NCI-H460 (cell line): ENCODE measurements at places on chromosomes 6 and 20.

DNA sequence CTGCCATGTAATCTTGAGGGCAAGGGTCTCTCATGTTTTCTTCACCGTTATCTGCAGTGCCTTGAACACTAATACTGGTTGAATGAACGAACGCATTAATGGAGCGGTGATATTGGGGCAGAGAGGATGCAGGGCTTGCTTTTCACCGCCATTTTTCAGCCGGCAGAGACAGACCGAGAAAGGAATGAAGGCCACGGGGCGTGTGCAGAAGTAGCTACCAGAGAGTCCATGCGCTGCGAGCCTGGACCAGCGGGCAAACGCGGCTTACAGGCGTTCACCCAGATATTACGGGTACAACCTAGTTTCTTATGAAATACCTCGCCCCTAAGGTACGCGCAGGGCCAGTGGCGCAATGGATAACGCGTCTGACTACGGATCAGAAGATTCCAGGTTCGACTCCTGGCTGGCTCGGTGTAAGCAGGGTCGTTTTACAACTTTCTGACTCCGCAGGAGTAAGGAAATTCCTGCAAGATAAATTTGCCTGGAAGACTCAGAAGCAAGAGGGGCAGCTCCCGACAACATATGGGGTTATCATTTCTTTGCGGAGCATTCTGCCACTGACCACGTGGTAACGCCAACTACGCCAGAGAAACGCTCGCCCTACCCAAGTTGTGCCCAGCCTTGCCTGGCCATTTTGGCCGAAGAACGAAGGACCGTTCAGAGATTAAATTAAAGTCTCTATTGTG, 863 bp upstream of the HMGN4 start:
- DNase-seq, result peak; percentile 92

DNA sequence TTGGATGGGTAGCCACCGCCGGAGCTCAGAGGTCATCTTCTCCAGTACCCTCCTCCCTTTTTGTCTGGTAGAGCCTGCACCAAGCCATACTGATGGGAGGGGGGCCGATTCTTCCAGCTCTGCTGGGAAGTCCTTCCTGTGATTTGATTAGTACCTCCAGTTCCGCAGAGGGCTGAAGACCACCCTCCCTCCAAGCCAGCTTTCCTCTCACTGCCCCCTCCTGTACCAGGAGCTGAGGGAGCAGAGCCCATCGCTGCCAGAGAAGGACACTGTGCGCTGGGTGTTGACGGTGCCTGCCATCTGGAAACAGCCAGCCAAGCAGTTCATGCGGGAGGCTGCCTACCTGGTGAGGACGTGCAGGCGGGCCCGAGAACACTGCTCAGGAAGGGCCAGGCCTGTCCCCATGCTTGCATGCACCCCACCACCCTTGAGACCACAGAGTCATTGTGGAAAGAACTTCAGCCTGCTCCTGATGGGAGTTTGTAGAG, 13.2 kb downstream of the HSPA12B start:
- DNase-seq, result no peak

GRCh38 chr20:46559685-46560440, 9.4 kb upstream of the OCSTAMP start:
- no peak for DNase-seq

DNA sequence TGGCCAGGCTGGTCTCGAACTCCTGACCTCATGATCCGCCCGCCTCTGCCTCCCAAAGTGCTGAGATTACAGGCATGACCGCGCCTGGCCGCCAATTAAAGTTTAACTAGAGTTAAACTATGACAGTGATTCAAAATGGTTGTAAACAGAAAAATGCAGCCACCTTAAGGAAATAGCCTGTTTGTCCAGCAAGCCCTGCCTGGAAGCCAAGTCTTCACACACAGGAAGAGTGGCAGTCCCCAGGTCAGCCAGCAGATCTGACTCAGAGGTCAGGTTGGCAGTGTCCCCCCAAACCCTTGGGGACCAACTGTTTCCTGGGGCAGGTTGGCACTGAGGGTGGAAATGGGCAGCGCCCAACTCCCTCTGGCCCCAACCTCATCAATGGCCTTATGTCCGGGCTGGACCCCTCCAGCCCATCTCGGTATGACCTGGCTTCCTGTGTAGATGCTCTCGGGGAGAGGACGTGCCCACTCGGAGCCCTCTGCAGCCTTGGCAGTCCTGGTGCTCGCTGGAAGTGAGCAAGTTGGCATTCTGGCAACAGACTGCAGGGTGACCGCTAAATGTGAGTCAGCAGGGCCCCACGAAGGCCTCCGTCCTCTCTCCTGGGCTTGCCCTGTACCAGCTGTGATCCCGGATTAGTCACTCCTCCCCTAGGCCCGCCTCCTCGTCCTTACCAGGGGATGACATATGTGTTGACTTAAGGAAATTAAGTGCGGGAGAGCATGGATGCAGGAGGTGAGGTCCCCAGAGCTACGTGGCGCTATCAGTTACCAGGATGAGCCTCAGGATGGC, 9.7 kb upstream of the HSP90AB1 start:
- peak; percentile 90 for DNase-seq

- DNase-seq, result no peak
These were observed 315.9 kb downstream of the NKAIN2 start for GRCh38 chr6:124119596-124119995.

- no peak for DNase-seq
These were observed 95.9 kb upstream of the JAG1 start for GRCh38 chr20:10769700-10770099.

DNA sequence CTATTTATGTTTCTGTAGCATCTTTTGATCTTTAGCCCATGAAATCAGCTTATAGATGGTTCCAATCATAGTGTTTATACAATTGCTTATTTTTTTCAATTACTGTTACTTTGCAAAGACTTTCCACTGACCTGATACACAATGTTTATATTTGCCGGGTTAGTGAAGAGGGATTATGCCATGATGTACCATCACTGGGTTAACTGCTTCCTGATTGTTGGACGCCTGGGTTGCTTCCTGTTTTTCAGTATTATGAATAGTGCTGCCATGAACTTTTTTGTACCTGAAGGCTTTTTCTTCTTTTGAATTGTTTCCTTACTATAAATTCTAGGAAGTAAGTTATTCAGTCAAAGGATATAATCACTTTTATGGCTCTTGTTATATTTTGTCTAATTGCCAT, 6.9 kb downstream of the MANBAL start:
- no peak for DNase-seq

GRCh38 chr20:20134941-20135575, 82.7 kb downstream of the CFAP61 start:
- no peak for DNase-seq

DNA sequence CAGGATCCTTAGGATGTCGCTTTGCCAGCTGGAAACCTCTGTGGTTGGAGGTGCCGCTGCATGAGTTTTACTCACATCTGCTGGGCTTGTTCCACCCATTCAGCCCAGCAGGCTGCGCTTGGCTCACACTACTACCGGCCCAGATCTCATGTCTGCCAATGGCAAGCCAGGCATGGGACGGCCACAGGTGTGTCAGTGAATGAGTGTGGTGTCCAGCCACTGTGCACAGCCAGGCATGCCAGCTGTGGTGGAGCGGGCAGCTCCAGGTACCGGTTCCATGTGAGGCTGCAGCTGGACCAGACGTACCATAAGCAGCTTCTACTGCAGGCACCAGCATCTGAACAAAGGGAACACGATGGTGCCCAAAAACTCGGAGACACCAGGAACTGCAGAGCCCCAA, 33.1 kb upstream of the ASF1A start:
- DNase-seq, result no peak

GRCh38 chr6:75935473-75935793, 137.0 kb downstream of the IMPG1 start:
- DNase-seq, result no peak

DNA sequence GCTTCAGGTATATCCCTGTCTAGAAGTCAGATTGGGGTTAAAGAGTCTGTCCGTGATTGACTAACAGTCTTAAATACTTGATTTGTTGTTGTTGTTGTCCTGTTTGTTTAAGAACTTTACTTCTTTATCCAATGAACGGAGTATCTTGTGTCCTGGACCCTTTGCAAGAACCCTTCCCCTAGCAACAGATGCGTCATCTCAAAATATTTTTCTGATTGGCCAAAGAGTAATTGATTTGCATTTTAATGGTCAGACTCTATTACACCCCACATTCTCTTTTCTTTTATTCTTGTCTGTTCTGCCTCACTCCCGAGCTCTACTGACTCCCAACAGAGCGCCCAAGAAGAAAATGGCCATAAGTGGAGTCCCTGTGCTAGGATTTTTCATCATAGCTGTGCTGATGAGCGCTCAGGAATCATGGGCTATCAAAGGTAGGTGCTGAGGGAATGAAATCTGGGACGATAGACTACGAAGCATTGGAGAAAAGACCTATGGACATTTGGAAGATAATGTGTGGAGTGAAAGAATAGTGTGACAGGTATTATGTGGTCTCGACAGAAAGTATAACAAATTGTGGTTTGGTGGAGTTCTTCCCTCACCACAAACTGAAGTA, at the start of gene HLA-DRA:
Gene HLA-DRA (plus strand): TSS at position 286 of the 613 bp plus-strand sequence. CDS start 64 bp downstream, at position 350.
- DNase-seq, result peak; percentile 50

DNA sequence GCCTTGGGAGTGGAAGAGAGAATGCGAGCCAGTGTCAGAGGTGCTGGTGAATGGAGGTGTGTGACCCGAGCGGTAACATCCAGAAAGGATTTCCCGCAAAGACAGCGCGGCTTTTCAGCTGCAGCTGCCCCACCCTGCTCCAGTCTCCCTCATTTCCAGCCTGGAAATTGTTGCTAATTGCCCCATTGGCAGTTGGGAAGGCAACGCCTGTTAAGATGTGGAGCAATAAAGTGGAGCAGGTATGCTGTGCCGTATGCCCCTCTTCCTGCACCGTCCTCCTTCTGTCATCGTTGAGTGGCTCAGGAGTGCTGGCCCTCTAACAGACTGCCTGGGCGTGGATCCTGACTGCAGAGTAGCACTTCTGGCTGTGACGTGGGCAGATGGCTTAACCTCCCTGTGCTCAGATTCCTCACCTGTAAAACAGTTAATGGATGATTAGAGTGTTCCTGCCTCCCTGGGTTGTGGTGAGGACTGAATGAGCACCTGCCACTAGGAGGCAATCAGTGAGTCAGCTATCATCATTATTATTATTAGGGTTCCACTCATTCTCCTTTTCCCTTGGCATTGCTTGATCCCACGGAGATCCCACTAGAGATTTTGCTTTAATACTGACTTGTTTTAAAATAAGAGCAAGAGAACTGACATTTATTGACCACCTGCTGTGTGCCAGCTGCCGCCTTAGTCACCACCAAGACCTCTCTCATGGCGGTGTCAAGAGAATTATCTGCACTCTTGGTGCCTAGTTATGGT, 11.7 kb downstream of the ARFGEF2 start:
- DNase-seq, result no peak

DNA sequence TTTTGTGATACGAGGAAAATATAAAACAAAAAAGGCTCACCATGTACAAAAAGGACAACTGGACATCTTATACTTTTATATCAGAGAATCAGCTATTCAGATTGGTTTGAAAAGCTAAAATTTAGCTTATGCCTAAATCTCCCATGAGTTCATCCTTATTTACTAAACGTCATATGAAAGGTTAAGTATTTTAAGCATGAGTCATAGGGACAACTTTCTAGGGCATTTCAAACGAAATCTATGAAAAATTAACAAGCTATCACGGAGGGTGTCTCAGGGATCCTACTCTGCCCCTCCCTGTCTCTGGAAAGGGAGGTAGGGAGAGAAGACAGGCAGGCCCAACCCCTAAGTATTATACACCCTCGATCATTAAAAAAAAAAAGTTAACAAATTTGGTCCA, 124.1 kb upstream of the LOC128125822 start:
- DNase-seq, result no peak

- DNase-seq, result no peak
These were observed 112.0 kb downstream of the ATXN1 start for GRCh38 chr6:16649241-16649640.

- no peak for DNase-seq
These were observed 197.8 kb downstream of the OGFRL1 start for GRCh38 chr6:71486461-71486860.

- peak; percentile 85 for DNase-seq
These were observed 72.7 kb downstream of the TRAM2 start for GRCh38 chr6:52503851-52504781.

GRCh38 chr6:87824958-87825491, 123.0 kb upstream of the AKIRIN2 start:
- DNase-seq, result no peak

DNA sequence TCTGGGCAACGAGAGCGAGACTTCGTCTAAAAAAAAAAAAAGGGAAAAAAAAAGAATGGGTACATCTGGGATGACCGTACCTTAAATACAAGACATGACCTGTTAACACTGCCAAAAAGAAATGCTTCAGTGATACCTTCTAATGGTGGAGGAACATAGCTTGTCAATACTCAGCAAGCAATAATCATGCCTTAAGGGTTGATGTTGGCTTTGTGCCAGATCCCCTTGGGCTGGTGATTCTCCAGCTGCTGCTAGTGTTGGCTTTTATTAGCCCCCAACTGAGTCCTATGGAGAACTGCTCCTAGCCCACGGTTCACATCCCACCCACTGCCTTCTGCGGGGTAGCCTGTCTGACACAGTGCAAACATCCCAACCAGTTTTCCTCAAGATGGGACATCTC, 134.9 kb downstream of the PLCB1 start:
- DNase-seq, result no peak

DNA sequence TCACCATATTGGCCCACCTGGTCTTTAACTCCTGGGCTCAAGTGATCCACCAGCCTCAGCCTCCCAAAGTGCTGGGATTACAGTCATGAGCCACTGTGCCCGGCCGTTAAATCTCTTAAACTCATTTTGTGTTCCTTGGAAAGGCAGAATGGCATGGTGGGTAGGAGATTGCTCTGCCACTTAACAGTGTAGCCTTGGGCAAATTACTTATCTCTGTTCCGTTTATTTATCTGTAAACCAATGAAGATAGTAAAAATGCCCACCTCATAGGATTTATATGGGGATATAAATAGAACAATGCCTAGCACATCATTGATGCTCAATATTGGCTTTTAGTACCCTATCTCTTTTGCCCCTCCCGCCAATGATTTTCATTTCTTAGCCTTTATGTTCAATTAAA, 7.2 kb upstream of the PIM1 start:
- DNase-seq, result no peak

DNA sequence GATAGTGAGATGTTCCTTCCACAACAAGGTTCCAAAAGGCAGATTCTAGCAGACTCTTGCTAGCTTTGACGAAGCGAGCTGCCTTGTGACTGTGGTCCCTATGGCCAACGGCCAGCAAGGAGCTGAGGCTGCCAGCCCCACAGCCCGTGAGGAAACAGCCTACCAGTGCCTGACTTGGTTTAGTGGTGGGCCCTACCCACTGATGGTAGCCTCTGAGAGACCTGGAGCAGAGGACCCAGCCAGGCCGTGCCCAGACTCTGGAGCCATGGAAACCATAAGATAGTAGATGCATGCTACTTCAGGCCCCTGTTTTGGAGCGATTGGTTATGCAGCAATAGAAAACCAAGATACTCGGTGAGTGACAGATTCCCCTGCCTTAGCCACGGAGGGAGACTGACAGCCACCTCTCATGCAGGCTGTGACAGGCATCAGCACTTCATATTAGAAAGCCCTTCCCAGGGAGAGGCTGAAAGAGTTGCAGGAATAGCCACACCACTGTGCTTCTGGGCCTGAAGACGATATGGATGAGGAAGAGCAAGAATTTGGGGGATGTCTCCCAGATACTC, 19.2 kb downstream of the PSMG4 start:
- DNase-seq, result no peak

- DNase-seq, result no peak
These were observed 82.9 kb downstream of the ELOVL4 start for GRCh38 chr6:79864421-79864820.
